Stimulated activated CD8-positive, alpha-beta memory T cell treated with anti-CD3 and anti-CD28 coated beads, Interleukin-4, amount 100 ng/mL, for 4 hours (primary cell): ENCODE measurements at places on chromosomes 16 and 17.

GRCh38 chr17:58541249-58541648 is 26.8 kb upstream of the MTMR4 start:
- DNase-seq: no peak

- no peak for DNase-seq
Measured at GRCh38 chr16:78549366-78549765, 449.9 kb downstream of the WWOX start.

DNA sequence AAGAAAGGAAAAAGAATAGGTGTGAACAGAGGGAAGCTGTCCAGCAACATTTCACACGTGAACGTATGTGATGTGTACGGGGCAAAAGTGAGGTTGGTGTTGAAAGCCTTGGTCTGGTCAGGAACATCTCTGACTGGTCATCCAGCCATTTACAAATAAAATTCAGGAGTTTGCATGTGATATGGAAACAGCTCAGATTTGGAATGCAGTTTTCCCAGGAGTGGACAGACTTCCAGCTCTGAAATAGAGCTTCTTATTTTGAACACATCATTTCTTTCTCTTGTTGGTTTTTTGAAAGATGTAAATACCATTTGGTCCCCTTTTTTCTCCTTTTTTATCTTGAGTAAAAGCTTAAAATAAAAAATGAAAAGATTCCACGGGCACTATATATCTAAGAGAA is 566.2 kb upstream of the ZFHX3 start:
- DNase-seq: no peak

DNA sequence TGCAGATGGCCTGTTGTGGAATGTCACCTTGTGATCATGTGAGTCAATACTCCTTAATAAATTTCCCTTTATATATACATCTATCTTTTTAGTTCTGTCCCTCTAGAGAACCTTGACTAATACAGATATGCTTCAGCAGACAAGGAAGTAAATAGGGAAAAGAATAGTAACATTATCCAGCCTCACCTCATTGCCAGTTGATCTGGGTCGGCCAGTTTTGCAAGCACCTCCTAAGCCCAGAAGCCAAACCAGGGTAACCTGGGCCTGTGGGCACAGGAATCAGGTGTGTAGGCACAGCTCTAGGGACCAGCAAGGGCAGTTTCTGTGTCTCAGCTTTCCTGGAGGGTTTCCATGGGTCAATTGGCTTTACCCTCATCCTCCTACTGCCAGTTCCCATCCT is 11.9 kb upstream of the CCL17 start:
- no peak for DNase-seq

DNA sequence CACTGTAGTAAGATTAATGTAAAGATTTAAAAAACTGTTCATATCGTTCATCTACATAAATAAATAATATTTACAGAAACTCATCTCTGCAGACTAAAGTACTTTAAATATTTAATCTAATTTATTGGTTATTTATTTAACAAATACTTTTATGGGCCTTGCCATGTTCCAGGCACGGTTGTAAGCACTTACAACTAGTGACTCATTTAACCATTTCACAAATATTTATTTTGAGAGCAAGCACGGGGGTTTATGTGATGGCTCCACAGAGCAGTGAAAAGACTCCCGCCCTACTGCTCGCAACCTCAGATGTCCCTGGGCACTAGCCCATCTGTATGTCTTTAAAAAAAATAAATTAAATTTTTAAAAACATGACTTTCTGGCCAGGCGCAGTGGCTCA is 575.9 kb downstream of the WWOX start:
- DNase-seq: no peak

DNA sequence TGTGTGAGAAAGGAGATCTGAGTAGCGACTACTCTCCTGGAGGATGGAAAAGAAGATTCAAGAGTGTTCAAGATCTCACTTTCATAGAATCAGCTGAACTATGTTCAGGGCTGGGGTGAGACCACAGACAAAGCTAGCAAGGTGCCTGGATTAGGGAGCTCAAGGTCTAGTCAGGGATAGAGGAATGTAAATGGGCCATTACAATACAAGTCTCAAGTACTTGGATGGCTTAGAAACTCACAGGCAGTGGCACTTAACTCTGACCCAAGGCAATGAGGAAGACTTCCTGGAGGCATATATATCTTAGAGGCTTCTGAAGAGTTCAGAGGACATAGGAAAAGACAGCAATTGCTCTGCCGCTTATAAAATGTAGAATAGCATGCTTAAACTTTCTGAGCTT is 184.9 kb upstream of the CDH11 start:
- no peak for DNase-seq

GRCh38 chr16:28289939-28290858 is 2.1 kb upstream of the SBK1 start:
- DNase-seq: no peak

DNA sequence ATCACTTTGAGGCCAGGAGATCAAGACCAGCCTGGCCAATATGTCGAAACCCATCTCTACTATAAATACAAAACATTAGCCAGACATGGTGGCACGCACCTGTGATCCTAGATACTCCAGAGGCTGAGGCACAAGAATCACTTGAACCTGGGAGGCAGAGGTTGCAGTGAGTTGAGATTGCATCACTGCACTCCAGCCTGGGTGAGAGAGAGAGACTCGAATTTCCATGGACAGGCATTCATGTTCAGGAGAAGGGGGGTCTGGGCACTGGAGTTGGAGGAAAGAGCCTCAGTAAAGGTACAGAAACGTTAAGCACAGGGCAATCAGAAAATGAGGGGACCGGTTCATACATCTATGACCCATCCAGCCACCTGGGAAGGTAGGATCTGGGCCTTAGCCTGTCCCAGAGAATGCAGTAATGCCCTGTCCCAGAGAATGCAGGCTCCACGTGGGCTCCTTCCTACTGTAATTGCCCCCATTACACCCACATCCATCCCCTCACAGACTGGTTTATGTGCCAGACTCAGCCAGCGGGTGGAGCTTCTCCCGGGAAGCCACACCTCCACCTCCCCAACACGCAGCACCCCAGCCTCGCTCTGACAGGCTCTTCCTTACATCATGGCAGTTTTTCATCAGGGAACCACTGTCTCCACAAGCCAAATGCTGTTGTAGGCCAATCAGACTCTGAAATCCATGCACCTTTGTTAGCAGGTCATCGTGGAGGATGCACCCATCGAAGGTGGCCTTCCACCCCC is 21.6 kb upstream of the ARL4D start:
- no peak for DNase-seq

DNA sequence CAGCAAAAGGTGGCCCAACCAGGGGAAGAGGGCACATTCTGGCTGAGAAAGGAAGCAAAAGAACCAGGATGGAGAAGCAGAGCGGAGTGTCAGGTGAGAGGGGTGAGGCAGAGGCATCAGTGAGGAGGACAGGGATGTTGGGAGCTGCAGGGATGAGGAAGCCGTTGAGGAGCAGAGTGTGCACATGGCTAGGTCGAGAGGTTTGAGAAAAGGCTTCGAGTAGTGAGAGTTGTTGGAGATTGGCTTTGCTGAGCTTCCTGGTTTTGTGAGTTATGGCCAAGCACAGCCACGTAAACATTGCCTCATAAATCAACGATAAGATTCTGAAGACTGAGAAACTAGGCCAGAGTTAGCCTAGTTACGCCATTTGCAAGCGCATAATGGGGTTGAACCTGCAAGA is 26.9 kb downstream of the DNAH2 start:
- no peak for DNase-seq

- DNase-seq: no peak
Measured at GRCh38 chr17:72097144-72097543, 23.7 kb upstream of the SOX9 start.

DNA sequence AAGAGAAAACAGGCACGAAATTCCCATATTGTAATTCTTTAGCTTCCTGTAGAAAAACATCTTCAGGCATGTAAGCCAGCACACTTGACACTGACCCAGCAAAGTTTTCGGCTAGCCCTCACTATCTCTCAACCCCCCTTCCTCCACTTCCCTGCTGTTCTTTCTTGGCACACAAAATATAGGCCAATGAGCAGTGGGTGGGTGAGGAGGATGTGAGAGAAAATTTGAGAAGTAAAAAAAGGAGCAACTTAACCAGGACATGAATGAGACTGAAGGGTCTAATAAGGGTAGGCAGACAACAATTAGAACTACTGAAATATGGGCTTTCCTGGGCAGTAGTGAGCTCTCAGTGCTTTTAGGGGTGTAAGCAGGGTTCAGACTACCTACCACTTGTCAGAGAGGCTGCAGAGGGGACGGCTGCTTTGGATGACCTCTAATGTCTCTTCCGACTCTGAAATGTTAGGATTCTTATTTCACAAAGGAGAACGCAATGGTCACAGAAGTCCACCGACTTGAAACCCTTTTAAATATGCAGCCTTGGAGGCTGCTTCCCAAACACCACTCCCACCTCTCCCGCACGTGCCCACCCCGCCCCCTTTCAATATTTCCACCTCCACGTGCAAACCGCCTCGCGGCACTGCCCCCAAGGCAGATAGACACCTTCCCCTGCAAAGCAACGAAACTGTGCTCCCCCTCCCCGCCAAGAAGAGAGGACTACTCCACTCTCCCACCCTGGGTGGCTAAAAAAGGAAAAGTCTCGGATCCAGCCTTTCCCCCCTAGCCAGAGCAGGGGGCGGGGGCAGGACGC is 889 bp downstream of the MBTD1 start:
- no peak for DNase-seq

DNA sequence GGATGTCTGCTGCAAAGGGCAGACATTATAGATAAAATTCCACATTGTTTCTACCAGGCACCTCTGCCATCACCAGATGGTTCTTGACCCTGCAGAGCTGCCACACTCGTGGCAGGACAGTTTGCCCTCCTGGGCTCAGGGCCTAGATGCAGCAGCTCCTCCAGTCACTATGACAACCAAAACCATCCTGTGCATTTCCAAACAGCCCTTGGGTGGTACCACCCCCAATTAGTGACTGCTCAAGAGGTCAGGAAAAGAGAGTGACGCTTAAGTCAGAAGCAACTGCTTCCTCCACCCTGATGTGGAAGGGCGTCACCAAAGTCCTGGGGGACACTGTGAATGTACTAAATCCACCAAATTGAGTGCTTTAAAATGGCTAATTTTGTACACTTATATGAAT is 109.2 kb downstream of the C16orf95 start:
- DNase-seq: no peak

- no peak for DNase-seq
Measured at GRCh38 chr17:75152922-75153779, 1.2 kb downstream of the JPT1 start.

DNA sequence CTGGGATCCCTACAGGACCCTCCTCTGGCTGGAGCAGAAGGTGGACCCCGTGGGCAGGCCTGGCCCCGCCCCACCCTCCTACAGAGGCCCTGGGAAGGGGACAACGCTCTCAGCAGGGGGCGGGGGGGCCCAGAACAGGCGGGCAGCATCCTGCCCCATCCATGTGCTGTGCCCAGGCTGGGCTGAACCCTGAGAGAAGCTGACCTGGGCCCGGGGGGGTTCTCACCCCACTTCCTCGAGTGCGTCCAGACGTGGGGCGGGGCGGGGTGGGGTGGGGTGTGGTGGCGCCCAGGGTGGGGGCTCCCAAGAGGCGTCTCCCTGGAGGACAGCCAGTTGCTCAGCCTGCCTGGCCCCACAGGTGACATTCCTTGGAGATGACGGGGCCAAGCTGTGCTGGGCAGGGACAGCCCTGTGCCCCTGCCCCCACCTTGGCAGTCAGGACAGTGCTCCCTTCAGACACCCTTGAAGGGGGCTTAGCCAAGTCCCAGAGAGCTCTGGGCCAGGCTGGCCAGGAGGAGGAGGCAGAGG is 390 bp upstream of the UNC13D start:
- no peak for DNase-seq

DNA sequence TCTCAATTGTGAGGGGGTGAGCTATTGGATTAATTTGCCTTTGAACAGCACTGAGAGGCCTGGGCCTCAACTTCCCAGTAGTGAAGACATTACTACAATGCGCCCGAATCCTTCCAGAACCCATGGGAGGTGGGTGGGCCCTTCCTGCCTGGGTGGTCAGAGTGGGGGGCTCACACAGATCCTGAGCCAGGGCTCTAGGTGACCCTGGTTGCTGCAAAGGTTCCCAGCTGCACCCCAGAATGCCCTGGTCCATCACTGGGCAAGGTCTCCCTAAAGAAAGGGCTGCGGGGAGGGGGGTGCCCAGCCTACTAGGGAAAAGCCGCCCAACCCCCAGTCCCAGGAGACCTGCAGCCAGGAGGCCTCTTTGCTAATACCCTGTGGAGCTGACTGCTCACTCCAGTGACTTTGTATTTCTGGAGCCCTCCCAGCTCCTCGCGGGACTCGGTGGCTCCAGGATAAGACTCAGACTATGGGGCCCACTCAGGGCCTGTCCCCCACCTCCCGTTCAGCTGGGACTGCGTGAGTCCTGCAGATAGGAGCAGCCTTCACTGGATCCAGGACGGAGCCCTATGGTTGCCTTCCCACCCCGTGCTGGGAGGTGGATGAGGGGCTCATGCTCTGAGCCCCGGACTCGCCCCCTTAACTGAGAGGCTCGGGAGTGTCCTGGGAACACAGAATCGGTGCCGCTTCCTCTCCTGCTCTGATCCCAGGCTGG is 40.2 kb downstream of the SLC7A5 start:
- no peak for DNase-seq

GRCh38 chr17:80726558-80727408 is 182.1 kb downstream of the RPTOR start:
- no peak for DNase-seq

- DNase-seq: peak; percentile 26
Measured at GRCh38 chr16:69123910-69124309, 8.5 kb downstream of the CHTF8 start.

DNA sequence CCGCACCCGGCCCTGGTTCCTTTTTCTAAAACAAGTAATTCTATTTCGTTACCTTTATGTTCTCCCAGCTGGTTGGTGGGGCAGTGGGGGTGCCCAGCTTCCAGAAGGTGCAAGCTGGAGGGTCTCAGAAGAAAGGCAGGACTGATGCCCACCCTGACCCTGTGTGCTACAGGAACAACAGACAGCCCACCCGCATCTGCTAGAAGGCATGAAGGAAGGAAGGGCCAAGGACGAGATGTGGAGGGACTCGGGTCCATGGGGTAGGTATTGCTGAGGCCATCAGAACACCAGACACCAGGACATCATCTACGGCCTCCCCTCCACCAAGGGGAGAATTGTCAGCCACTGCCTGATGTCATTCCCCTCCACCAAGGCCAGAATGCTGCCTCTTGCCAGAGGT is 6.4 kb upstream of the CYTH1 start:
- DNase-seq: no peak

- no peak for DNase-seq
Measured at GRCh38 chr16:65658787-65659220, 536.9 kb upstream of the CDH11 start.

DNA sequence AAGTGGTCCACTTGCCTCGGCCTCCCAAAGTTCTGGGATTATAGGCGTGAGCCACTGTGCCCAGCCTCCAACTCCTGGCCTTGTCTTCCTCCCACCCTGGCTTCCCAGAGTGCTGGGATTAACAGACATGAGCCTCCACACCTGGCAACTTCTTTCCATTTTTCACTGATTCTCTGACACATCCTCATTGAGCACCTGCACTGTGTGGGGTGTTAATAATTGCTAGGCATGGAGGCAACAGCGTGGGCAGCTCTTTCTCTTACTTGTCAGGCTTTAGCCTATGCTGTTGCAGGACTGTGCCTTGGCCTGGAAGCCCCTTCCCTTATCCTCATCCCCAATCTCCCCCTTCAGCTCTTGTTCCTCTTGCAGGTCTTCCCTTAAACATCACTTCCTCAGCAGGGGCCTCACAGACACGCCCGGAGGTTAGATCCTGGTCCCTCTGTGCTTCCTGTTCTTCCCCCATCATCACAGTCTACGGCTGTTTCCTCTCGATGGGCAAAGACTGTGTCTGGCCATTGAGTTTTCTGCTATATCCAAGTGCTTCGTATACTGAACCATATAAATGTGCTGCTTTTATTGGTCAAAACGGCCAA is 7.9 kb downstream of the QPRT start:
- no peak for DNase-seq
